ENCODE measurements at places on chromosomes 16 and 17.

DNA sequence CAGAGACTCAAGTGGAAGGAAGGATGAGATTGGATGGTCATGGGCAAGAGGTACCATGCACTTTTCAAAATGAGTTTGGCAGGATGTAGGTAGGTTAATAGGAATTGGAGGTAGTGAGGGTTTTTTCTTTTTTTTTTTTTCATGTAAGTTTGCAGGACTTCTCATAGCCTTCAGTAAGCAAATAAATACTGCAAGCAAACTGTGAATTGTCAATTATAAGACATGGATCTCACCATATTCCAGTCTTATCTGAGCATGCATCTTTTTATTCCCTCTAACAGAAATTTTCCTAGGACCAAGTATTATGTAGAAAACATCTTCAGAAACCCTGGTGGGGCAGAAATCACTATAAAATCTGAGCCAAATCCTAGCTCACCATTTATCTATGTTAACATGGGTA is 584.6 kb upstream of the CDH5 start:
- DNase-seq: no peak

DNA sequence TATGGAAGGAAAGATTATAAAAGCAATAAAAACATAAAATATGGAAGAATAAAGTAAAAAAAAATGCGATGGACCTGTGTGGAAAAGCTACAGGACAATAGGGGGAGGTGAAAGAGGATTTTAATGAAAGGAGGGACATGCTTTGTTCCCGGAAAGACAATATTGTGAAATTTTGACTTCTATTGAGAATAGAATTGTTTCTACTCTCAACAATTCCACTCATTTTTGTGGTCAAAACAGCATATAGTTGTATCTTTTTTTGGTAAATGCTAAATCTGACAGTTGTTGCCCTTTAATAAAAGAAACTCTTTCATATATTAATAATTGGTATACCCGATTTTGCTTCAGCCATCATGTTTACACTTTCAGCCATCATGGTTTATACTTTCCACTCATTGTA is 22.9 kb upstream of the APPBP2 start:
- no peak for DNase-seq

GRCh38 chr17:7221278-7222092 is 1.7 kb downstream of the ACADVL start:
- no peak for DNase-seq

DNA sequence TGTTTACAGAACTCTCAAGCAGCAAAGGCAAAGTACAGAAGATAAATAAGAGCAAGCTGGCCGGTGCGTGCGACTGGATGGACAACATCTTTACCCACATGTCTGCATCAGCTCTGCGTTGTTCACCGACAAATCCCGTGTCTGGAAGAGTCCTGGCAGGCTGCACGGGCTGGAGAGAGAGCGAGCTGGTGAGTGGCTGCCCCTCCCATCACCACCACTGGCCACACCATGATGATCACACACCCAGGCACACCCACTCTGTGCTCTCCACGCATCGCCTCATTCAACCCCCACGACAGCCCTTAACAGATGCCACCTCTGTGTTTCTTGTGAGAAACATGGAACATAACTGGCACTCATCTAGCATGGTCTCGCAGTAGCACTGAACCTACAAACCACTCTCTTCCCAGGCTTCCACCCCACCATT is 59.2 kb downstream of the ANKRD11 start:
- no peak for DNase-seq

- DNase-seq: no peak
These were observed 57.8 kb upstream of the LYRM9 start for GRCh38 chr17:27950995-27951394.

DNA sequence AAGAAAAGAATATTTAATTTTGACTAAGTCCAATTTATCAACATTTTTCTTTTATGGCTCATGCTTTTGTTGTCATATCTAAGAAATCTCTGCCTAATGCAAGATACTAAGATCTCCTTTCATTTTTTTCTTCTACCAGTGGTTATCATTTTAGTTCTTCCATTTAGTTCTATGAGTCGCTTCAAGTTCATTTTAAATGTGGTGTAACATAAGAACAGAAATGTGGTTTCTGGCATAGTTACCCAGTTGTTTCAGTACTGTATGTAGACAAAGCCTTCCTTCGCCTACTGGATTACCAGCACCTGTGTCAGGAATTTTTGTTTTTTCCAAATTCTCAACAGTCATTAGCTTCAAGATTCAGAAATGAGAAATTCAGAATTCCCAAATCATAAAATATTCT is 175.7 kb downstream of the PARN start:
- no peak for DNase-seq

- no peak for DNase-seq
These were observed 4.3 kb downstream of the SPPL2C start for GRCh38 chr17:45848868-45849535.

- DNase-seq: no peak
These were observed 21.8 kb upstream of the AATK start for GRCh38 chr17:81187586-81188490.

GRCh38 chr17:16068323-16068722 is 68.7 kb downstream of the TTC19 start:
- DNase-seq: no peak

DNA sequence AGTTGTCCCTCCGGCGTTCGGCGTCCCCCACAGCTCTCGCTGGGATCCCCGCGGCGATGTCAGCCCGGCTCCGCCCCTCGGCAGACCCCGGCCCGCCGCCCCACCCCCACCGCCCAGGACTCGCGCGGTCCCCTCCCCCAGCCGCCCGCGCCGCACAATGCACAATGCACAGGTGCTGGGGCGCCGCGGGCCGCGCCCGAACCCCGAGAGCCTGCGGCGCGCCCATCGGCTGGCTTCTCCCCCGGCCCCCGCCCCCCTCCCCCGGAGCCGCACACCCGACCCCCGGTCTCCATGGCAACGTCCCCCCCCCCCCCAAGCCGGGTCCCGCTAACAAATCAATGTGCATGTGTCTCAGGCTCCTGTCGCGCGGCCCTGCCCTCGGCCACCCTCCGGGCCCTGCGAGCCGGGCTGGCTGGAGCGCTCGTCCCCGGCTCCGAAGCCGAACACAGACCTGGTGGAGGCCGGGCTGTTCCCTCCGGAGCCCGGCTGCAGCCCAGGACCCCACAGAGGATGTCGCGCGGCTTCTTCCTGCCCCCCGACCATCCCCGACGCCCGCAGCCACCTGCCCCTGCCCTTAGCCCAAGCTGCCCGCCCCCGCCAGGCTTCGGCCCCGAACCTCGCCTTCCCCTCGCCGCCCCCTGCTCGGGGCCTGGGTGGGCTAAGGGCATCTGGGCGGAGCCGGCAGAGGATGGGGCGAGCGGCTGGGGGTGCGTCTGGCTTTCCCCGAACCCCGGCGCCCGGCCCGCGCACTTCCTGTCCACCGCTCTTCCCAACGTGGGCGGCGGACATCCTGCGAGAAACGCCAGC is 818 bp upstream of the CBX8 start:
- no peak for DNase-seq

DNA sequence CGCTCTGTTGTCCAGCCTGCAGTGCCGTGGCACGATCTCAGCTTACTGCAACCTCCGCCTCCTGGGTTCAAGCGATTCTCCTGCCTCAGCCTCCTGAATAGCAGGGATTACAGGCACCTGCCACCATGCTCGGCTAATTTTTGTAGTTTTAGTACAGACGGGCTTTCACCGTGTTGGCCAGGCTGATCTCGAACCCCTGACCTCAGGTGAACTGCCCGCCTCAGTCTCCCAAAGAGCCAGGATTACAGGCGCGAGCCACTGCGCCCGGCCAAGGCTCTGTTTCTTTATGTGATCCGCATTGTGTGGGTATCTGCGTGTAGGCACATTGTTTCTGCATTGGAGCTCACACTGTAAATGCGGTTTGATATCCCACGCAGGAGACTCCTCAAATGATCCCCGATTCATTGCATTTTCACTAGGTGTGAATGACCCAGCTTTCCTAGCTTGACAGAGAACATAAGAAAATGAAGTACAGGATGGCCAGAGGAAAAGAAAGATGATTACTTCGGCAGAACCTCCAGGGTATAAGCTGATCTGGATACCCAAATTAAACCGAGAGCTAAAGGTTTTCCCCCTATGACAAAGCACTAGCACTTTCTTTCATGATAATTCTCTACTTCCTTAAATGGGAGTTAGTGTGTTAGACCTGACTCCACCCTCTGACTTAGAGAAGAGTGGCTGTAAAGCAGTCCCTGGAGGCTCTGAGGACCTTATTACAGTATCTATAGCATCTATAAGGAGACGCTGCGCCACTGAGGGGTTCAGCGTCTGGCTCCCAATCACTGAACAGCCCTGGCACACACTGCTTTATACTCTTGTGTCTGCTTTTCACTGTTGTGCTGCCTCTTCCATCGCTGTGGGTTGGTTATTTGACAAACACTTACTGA is 17.3 kb downstream of the COTL1 start:
- no peak for DNase-seq

- no peak for DNase-seq
These were observed 693 bp upstream of the HOXB4 start for GRCh38 chr17:48578616-48579470.

DNA sequence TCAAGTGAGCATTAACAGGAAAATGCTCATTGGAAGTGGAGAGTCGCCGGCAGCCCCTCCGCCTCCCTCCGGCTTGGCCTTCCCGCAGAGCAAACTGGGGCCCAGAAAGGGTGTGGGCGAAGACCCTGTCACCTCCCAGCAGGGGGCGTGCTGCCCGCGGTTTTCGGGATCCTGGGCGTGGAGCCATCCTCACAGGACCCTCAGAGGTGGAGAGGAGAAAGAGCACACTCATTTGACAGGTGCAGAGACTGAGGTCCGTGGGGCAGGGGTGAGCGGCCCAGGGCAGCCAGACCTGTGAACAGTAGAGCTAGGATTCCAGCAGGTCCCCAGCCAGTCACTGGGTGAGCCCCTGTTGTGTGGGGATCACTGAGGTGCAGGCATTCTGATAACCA is 1002.9 kb downstream of the KCNJ18 start:
- DNase-seq: no peak

GRCh38 chr16:90007015-90007414 is 12.2 kb downstream of the DBNDD1 start:
- DNase-seq: no peak

GRCh38 chr16:51034481-51035109 is 116.5 kb downstream of the SALL1 start:
- no peak for DNase-seq

- DNase-seq: no peak
These were observed 2.6 kb downstream of the LHX1 start for GRCh38 chr17:36939802-36940312.

- DNase-seq: no peak
These were observed 39.1 kb downstream of the ASPA start for GRCh38 chr17:3514873-3515272.

DNA sequence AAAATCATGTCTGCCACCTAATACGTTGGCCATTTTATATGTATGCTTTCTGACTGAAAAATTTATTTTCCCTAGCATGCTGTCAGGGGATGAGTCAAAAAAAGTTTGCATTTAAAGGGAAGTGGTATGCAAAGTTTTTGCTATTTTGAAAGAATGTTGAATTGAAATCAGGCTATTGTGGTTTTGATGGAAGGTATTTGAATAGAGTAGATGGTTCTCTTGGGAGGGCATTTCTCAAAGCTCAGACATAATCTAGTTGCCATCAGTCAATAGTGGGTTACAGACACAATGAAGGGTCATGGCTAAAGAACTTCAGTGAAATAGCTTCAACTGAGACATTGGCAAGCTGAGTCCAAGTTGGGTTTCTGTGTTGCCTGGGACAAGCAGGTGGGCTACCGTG is 102.4 kb downstream of the MAP2K6 start:
- DNase-seq: no peak

DNA sequence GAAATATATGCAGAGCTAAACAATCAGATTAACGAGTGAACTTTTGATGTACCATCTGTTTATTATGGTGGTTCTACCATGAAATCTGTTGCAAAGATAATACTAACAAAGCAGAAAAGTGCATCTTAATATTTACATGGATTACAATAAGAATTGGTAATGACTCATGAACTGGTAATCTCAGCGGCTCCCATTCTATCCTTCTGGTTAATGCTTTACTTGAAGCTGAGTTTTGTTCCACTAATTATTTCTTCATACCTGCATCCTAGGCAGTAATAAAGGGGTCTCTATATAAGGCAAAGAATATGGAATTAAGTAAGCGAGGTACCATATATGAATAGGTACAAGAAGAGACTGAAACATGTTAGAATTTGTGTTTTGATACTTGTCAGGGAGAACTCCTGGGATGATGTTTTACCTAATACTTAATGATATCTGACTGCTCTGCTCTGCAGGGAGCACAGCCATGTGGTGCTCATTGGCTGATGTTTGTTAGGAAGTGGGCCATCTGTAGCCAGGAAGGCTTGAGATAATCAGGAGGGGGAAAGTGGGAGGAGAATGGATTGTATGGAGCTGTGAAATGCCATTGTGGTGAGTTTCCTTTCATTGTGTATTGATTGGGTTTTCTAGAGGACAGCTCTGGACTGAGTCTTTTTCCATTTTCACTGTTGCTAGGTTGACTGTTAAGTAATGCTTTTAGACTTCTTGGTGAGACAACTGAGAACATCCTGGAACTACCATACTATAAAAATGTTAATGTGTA is 52.6 kb downstream of the MAP2K6 start:
- no peak for DNase-seq

- DNase-seq: no peak
These were observed 56.6 kb upstream of the NLK start for GRCh38 chr17:27985736-27986399.

GRCh38 chr16:50861970-50862411 is 120.1 kb downstream of the CYLD start:
- no peak for DNase-seq

DNA sequence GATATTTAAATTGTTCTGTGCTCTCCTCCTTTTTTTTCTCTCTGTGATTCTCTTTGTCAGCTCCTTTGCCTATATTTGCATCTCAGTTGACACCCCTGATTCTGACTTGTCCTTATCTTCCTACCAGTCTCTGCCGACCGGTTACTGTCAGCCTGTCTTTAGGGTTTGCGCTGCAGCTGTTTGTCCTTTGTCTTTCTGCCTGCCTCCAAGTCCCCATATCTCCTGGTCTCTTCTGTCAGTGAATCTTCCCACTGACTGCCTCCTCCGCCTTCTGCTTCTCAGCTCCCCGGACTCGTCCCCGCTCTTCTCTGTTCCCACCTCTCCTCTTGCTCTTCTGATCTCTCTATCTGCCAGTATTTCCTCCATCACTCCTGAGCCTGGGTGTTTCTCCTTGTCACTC is 5.2 kb downstream of the TLCD2 start:
- DNase-seq: no peak

DNA sequence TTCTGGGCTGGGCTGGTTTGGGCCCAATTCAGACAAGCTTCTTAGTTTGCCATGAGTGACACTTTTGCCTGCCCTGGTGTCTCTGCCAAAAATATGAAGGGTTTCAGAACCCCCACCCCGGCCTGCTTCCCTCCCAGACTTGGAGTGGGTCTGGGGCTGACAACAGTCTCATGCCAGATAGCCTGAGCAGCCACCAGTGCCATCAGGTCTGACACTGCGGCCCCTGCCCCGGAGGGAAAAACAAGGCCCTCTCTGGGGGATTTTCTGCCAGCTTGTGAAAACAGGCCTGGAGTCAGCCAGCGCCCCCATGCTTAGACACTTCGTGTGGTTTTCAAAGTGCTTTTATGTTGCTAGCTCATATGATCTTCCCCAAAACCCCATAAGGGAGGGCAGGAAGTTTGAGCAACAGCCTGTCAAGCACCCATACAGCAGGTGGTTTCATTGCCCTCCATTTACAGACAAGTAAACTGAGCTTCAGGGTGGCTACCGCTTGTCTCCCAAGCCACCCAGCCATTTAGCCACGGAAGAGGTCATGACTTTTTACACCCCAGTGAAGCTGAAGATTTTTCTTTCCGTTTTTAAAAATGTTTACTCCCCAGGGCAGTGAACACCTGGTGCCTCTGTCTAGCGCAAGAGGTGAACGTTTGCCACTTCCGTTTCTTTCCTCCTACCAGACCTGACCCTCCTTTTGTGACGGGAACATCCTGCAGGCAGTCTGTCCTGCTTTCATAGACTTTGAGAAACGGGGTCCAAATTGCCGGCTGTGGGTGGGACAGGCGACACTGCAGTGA is 300.6 kb downstream of the SEC14L1 start:
- peak; percentile 77 for DNase-seq
